Fibroblast of skin of back (primary cell): ENCODE measurements at places on chromosomes 1 and 21.

- no peak for DNase-seq
Measured at GRCh38 chr1:27435566-27436203, 43.3 kb downstream of the GPR3 start.

DNA sequence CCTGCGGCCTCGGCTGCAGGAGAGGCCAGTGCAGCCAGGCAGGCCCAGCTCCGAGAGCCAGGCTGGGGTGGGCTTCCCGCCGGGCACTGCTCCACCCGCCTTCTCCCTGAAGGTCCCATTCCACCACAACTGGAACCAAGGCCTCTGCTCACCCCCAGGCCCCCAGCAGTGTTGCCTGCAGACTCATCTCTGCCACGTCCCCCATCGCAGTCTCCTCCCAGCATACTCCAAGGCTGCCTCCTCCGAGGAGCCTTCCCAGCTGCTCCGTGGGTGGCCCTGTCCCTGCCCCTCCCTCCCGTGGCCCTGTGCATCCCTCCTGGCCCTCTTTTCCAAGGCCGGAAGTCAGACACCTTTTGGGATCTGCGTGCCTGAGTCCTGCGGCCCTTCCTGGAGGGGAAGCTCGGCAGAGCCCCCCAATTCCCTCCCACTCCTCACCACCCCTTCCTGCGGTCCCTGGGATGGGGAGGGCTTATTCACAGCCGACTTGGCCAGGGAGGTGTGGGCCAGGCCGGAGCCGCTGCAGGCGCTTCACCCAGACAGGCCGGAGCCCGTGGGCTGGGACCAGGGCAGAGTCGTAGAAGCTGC lies 47.6 kb downstream of the SLX9 start:
- no peak for DNase-seq

DNA sequence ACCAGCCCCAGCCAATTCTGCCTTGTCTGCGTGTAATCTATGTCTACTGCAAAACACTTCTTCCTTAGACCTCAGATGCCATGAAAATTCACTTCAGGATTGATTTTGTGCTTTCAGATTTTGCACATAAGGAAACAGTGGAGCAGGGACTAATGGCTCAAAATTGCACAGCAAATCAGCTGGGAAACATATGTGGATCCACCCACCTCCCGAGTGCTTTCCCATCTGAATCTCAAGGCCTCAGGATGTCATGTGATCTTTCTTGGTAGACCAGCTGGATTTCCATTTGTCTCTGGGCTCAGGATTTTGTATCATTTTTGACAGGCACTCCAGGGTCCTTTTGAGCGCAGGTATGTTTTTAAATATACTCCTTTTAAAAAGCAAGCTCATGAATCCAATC lies 158.6 kb downstream of the MIS18A start:
- DNase-seq, result no peak

DNA sequence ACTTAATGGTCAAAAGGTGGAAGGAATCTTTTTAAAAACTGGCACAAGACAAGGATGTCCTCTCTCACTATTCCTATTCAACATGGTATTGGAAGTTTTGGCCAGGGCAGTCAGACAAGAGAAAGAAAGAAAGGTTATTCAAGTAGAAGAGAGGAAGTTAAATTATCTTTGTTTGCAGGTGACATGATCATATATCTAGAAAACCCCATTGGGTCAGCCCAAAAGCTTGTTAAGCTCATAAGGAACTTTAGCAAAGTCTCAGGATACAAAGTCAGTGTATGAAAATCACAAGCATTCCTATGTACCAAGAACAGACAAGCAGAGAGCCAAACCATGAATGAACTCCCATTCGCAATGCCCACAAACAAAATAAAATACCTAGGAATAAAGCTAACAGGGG lies 5.4 kb upstream of the PGBD2 start:
- DNase-seq, result no peak

- DNase-seq, result peak; percentile 57
Measured at GRCh38 chr1:111222308-111223125, 5.0 kb upstream of the CHI3L2 start.

DNA sequence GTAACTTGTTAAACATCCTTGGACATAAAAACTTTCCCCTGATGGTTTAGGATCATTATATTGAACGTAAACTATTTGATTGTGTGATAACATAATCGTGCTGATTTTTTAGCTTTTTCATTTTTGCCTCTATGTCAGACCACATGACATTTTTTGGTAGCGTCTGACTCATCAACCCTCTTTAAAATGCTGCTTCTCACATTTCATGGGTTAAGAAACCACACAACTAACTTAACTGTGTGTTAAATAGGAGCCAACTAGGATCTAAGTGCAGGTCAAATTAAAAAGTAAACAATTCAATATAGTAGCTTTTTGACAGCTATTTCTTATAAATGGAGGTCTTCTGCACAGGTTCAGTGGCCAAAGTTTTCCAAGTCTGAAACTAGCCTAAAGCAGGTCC lies 9.8 kb downstream of the BTG3 start:
- peak; percentile 25 for DNase-seq

DNA sequence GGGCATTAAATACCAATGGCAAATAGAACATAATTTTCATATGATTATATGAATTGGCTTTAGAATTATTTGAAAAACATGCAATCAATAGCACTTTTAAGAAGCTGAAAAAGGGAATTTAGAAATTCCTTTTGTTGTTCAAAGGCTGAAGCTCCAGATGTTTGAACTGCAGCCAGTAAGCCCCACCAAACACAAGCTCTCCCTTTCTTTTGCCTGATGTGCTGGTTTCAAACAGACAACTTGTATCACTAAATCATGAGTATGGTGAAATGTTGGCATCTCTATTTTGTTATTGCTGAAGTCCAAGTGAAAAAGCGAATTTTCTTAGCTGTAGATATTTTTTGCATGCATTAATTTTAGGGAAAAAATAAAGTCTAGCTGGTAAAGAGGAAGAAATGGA lies 27.5 kb upstream of the NCAM2 start:
- no peak for DNase-seq

DNA sequence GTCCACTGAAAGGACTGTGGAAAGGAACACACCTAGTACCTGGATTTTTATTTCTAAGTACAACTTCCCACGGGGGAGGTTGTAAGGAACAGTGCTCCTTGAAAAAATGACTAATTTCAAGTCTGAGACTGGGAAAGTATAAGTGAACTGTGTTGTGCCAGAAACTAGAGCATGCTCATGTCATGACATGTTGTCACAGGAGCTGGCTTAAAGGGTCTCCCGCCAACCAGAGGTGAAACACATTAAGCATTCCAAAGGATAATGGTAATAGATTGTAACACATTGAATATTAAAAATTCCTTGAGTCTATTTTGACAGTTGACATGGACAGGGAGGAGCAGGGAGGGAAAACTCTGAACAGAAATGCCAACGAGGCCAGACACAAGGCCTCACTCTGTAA lies 6.3 kb downstream of the ATP2B4 start:
- no peak for DNase-seq

GRCh38 chr1:208103597-208104513 lies 140.3 kb downstream of the PLXNA2 start:
- no peak for DNase-seq

- no peak for DNase-seq
Measured at GRCh38 chr1:90706437-90707362, 10.4 kb downstream of the BARHL2 start.

DNA sequence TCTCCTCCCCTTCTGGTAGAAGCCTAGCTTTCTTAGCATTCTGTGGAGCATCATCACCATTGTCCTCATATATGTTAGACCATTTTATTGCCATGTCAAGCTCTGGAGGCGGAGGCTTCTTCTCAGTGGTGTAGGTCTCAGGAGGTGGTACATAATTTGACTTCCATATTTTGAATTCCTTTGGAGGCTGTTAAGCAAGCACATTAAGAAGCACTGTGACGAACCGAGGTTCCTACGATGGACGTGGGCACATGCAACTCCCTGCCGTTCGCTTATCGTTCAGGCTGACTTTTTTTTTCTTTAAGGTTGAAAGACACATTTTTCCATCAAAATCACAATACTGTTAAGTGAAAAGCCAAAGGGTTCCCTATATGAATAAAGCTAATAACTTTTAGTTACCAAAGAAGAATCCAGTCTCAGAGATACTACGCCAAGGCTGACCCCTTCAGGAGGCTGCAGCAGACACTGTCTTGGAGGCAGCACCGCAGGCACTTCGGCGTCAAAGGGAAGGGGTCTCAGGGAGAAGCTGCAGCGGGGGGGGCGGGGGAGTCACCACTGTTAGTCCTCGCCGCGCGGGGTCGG lies 835 bp downstream of the C1orf52 start:
- peak; percentile 36 for DNase-seq

DNA sequence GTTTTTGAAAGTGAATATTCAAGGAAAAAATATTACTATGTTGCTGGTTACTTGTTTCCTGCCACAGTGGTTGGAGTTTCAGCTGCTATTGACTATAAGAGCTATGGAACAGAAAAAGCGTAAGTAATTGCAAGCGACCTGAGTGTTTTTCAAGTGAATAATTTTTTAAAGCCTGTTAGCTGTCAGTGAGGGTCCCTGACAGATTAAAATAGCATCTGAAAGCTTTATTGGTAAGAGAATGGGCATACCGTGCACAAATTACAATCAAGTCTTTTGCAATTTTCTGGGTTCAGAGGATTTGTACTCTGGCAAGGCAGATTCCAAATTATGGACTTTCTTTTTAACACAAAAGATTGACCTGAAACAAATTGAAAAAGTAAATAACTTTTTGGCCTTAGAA lies 169.7 kb downstream of the ADGRL2 start:
- DNase-seq, result no peak

DNA sequence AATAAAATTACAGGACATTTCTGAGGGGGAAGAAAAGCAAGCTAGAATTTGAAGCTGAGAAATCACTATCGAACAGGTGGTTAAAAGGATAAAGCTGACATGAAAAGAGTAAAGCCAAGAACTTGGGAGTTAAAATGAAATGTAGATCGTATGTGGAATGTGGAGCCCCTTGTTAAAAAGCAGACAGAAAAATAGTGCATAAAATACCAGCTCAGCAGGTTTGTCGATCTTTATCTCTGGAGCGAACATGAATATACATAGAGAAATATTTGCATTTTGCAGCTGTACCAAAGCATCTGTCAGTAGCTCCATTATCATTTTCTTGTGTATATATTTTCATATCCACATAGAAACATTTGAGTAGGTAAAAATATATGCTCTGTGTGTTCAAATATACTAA lies 73.6 kb upstream of the CDC42BPA start:
- DNase-seq, result no peak

- peak; percentile 51 for DNase-seq
Measured at GRCh38 chr1:205598841-205599668, 32.8 kb downstream of the ELK4 start.

- no peak for DNase-seq
Measured at GRCh38 chr1:169896013-169896412, 2.3 kb upstream of the SCYL3 start.

DNA sequence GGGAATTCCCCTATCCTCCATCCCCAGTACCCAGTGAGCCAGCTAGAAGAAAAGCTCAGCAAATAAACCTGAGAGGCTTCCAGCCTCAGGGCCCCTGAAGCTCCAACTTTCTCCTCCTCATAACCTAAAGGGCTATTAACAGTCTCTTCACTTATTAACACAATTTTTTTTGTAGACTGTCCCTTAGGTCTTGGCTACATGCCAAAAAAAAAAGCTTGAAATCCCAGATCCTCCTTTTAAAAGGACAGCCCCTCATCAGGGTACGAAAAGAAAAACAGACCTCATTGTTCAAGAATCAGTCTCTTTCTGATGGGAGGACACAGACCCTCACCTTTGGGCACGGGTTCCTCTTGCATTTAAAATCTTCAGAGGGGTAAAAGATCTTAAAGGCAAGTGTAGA lies 72.8 kb upstream of the CD1D start:
- DNase-seq, result no peak

DNA sequence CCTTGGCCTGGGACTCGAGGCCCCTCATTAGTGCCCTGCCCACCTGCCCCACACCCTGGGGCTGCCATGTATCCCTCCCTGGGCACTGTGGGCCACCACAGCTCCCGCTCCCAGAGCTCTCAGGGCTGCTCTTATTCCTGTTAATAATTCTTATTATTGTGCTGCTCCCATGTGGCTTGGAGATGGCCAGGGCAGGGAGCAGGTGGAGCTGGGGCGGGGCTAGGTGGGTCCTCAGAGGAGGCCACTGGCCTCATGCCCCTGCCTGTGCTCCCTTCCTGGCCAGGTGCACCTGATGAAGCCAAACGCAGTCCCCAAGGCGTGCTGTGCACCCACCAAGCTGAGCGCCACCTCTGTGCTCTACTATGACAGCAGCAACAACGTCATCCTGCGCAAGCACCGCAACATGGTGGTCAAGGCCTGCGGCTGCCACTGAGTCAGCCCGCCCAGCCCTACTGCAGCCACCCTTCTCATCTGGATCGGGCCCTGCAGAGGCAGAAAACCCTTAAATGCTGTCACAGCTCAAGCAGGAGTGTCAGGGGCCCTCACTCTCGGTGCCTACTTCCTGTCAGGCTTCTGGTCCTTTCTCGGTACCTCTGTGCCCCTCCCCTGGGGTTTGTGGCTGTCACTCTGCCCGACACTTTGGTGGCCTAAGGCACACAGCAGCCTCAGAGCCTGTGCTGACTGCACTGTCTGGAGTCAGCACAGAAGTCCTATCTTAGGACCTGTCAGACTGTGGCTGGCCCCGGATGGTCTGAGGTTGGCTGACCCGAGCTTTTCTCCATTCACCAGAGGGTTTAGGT lies 34.1 kb downstream of the BMP8A start:
- DNase-seq, result no peak

GRCh38 chr1:47517946-47518345 lies 80.1 kb downstream of the FOXD2 start:
- no peak for DNase-seq

DNA sequence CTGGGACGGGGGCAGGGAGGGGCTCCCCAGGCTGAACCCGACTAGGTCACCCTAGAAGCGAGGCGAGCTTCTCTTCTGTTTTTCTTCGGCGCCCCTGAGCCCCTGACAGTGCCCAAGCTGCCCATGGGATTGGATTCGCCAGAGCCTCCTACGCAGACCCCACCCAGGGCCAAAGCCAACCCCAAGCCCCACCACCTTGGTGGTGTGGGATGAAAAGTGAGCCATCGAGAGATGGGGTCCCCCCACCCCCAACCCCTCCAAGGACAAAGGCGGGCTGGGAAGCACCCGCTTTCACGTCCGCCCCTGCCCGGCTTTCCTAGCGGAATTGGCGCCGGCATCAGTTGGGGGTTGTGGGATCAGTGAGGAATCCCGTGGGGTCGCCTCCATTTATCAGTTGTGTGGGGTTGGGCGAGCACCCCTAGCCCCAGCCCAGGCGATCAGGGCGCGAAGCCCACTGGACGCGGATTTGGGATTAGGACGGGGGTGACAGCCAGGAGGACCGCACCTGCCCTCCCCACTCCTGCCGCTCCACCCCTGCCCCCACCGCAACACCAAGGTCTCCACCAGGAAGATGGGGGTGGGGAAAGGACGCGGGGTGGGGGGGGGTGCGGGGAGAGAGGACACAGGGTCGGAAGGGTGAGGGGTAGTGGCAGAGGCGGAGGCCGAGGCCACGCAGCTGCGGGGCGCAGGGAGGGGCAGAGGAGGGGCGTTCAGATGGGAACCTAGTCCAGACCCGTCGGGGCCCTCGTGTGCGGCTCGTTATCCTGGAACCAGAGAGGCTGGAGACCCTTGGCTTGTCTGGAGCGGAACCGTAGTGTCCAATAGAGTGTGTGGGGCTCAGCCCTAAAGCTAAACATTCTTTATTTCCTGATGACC lies 4.4 kb downstream of the TSPEAR start:
- DNase-seq, result no peak
